ENCODE measurements at places on chromosomes 12 and 14.

- DNase-seq = no peak
Observed at GRCh38 chr12:50380761-50381325, 15.6 kb downstream of the FAM186A start.

DNA sequence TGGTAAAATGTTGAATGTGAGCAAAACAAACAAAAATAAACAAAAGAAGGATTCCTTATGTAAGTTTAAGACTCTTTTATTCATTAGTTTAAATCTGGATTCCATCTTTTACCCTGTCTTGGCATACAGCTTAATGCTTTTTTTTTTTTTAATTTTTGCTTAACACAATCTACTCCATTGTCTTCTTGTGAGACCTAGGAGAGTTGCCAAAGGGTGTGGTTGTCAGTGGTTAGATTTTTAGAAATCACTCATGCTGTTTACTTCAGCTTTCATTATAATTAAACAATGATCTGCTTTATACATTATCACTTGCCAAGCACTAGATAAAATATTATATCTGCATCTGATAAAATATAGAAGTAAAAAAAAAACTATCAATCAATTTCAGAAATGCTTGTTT is 77.7 kb upstream of the KITLG start:
- DNase-seq = no peak

- no peak for DNase-seq
Observed at GRCh38 chr14:24409192-24409591, 10.4 kb downstream of the NYNRIN start.

- no peak for DNase-seq
Observed at GRCh38 chr12:110578694-110579534, 4.2 kb downstream of the PPTC7 start.

DNA sequence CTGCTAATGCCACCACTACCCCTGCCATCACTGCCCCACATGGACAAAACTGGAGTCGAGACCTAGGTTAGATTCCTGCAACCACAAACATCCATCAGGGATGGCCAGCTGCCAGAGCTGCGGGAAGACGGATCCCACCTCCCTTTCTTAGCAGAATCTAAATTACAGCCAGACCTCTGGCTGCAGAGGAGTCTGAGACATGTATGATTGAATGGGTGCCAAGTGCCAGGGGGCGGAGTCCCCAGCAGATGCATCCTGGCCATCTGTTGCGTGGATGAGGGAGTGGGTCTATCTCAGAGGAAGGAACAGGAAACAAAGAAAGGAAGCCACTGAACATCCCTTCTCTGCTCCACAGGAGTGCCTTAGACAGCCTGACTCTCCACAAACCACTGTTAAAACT is 7.1 kb upstream of the OAS2 start:
- no peak for DNase-seq

GRCh38 chr14:101131451-101131916 is 228.0 kb upstream of the RTL1 start:
- no peak for DNase-seq

DNA sequence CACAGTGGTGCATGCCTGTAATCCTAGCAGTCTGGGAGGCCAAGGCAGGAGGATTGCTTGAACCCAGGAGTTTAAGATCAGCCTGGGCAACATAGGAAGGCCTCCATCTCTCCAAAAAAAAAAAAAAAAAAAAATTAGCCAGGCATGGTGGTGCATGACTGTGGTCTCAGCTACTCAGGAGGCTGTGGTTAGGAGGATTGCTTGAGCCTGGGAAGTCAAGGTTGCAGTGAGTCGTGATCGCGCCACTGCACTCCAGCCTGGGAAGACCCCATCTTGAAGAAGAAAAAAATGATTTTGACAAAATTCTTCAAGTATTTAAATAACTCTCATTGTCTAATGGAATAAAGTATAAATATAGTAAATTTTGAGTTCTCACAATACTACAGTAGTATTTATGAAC is 219.2 kb upstream of the SSTR1 start:
- DNase-seq = no peak

DNA sequence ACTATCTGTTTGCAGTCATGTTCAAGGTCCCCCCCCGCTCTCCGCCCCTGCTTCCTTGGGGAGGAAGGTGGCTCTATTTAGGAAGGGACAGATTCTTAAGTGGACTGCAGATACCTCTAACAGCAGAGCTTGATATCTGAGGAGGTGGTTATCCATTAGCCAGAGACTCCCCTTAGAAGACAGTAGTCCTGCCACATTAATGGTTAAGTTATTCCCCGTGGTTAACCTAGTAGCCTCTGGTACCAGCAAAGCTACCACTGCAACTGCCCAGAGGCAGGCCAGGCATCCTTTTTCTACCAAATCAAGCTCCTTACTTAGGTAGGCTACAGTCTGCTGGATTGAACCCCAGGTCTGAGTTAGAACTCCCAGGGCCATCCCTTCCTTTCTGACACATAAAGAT is 162.1 kb upstream of the AVPR1A start:
- no peak for DNase-seq

GRCh38 chr14:57345106-57345505 is 45.3 kb upstream of the NAA30 start:
- DNase-seq = no peak

Measured in HL-60 (cell line).